Epithelial cell of prostate (primary cell): ENCODE measurements at places on chromosomes 3 and 15.

GRCh38 chr15:90807074-90807785 lies 61.2 kb upstream of the FURIN start:
- DNase-seq, result no peak

DNA sequence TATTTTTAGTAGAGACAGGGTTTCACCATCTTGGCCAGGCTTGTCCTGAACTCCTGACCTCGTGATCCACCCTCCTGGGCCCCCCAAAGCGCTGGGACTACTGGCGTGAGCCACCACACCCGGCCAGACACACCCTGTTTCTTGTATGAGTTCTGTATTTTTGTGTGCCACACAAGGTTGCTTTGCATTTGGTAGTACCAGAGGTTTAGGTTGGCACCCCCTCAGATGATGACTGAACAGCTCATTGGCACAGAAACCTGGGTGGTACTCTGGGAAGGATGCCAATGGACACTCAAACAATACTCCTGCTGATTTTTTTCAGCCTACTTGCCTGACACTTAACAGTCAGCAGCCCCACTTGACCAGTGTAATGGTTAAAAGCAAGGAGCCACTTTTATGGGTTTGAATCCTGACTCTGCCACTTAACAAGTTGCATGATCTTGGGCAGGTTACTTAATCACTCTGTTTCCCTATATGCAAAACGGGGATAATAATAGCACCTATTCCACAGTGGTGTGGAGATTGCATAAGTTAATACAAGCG lies 39.2 kb upstream of the BCL2A1 start:
- DNase-seq, result no peak

DNA sequence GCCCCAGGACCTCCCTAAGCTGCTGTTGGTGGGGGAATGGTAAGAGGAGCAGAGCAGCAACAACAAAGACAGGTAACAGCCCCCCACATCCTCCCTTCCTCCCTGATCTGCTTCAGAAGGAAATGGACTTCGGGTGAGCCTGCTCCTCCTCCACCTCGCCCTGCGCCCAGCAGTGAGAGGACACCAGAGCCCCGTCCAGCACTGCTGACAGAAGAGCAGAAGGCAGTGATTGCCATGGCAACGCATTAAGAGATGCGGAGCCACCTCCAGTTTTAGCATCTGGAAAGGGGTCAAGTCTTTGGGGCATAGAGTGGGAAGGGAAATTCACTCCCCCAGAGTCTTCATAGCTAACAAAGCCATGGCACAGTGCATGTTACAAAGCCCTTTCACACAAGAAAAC lies 77.6 kb upstream of the HRH1 start:
- no peak for DNase-seq

DNA sequence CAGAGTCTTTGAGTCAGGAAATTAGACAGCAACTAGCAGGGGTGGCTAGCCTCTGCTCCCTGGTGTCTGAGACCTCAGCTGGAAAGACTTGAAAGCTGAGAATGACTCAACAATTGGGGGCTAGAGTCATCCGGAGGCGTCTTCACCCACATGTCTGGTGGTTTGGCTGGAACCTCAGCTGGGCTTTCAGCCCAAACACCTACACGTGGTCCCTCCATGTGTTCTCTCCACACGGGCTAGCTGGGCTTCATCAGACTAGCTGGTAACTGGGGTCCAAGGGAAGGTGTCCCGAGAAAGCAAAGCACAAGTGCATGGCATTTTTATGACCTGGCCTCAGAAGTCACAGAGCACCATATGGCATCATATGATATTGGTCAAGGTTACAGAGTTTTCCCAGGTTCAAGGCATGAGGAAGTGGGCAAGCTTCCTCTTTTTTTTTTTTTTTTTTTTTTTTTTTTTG lies 19.9 kb upstream of the ABHD2 start:
- DNase-seq, result peak; percentile 78

DNA sequence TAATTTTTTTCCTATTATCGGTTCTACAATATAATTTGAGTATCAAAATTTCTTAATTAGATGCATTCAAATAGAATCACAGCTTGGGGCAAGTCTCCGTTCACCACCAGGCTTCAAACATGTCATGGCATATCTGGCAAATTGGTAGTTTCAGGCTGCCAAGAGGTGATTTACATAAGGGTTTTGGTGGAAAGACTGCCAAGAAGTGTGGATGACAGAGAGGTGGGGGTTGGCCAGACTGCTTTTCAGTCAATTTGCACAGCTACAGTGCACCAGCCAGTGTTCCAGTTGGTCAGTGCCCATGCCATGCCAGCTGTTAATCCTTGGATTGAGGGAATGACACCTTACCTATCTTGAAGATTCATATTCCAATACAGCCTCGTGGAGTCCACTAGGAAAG lies 8.4 kb upstream of the GSK3B start:
- DNase-seq, result peak; percentile 88

DNA sequence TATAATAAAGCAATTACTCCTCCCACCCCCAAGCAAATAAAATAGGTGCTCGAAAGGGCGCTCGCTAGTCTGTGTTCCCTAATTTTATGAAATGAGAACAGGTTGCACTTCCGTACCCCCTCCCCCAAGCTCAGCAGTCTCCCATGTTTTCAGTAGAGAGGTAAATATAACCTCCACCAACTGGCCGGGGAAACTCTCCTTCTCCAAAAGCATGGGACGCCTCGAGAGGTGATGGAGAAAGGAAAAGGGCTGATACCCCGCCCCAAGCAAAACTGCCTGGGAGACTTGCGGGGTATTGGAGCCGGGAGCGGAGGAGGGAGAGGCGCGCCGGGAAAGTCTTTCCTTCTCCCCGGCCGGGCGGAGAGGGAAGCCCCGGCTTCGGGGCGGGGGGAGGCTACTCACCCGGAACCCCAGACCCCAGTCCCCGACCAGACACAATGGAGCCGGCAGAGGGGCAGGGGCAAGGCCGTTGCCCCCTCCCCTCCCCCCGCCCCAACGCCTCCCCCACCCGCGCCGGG lies 605 bp downstream of the DCUN1D1 start:
- DNase-seq, result no peak

DNA sequence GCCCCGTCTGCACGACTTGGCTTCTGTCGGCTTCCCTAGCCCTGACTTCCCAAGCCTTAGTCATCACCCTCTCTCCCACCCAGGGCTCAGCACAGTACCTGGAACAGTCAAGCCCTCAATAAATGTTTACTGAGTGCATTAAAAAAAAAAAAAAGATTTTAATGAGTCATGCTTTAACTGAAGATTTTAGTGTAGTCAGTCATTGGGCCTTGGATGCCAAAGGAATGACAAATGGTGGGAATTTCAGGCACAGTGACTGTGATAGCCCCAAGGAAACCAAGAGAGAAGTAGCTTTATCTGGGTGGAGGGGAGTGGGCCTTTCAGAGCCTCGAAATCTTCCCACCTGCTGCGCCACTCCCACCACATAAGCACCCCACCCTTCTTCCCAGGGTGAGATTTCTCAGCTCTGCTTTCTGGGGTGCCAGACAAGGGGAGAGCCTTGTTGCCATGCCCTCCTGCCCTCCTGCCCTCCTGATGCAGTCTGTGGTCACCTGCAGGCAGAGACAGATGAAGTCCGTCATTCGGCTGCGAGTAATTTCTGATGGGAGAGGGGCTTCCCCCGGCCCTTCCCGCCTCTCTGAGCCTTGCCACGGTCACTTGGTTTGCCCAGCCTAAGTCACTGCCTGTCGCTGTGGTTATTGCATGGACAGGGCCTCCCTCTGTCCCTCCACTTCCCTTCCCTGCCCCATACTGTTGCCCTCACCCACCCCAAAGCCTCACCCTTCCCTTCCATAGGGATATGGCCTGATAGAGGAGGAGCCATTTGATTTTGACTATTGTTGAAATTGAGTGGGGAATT lies 41.8 kb downstream of the SMAD3 start:
- DNase-seq, result peak; percentile 94

DNA sequence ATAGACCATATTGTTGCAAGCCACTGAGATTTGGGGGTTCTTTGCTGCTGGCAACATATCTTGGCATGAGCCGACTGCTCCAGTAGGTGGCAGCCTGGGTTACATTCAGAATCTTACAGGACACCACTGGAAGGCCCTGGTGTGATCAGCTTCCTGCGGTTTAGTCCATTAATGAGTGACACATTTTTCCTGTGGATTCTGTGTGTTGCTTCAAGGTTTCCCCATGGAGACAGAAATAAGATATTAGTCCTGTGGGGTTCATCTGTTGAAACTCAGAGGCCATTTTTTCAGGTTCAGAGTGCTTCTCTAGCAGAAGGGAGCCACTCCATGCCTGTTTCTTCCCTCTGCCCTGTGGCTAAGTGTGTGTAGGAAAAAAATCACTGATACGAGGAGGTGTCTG lies 116.2 kb downstream of the MFSD1 start:
- DNase-seq, result no peak

DNA sequence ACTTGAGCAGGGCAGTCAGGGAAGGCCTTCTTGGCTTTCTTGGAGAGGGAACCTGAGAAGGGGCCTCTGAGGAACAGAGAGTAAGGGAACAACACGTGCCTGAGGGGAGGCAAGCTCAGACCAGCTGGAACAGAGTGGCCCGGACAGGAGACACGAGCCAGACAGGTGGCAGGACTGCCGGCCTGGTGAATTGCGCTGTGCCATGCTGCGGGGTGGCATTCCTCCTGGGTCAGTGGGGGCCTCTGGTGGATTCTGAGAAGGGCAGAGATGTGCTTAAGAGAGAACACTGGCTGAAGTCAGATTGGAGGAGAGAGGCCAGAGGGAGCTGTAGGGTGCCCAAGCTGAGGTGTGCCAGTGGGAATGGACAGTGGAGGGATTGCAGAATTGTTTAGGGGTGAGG lies 4.9 kb downstream of the CHAC1 start:
- DNase-seq, result no peak

- no peak for DNase-seq
Measured at GRCh38 chr3:48320996-48321395, 12.5 kb downstream of the SPINK8 start.

- no peak for DNase-seq
Measured at GRCh38 chr3:154657218-154657617, 227.2 kb upstream of the GPR149 start.

DNA sequence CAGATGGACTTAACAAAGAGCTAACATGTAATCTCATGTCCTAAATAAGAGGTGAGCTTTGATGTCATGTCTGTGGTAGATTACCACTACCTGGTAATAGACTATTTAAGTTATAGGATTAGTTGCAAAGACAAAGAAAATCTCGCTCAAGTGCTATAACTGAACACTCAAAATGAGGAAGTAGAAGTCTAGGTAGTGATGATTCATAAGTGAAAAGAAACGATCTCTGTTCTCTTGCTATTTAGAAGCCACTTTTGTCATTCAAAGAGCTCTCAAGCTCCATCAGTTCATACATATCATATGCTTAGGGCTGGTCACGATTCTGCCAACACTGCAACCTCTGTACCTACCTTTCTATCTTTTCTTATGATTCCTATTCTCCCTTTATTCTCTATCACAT lies 110.9 kb downstream of the EDEM1 start:
- no peak for DNase-seq

DNA sequence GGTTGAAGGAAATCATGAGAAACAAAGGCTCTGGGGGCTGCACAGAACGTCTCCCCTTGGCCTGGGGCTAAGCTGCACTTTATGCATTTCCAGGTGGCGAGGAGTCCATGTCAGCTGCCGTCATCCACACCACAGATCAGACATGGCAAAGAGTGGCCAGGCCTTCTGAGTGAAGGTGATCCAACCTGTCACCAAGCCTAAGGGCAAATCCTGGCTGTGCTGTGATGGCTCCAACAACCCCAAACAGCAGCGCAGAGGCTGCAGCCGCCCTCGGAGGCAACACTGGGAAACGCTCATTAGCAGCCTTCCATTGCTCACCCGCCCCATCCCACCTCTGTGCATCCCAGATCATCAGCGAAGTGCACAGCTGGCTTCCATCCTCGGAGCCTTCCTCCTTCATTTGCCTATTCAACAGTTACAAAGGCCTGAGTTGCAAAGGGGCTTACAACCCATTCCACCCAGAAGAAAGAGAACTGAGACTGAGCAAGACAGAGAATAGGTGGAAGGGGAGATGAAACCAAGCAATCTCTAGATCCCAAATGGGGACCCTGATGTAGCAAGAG lies 55.7 kb downstream of the SRGAP3 start:
- DNase-seq, result no peak

DNA sequence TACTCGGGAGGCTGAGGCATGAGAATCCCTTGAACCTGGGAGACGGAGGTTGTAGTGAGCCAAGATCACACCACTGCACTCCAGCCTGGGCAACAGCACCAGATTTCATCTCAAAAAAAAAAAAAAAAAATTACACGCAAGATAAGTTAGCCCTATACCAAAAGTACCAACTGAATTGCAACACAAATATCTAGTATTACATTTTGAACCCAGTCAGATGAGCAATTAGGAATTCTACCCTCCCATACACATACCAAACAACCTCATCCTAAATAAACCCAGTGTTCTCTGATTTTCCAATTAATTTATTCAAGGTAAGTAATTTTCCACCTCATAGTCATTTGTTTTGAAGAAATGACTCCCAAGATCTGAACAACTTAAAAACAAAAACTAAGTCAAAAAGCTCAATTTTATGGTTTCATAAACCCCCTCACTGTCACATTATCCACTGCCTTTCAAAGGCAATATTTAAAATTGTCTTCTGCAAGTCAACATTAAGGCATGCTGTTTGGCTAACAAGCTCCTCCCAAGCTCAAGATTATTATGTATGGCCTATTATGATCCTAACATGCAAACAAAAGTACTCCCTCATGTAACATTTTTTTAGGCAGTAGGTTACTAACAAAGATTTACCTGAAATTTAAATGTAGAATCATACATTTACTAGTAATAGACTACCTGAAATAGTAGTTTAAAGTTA lies 4.5 kb downstream of the RAF1 start:
- DNase-seq, result no peak

- DNase-seq, result peak; percentile 14
Measured at GRCh38 chr3:71896751-71897150, 111.8 kb upstream of the PROK2 start.

GRCh38 chr3:6803619-6804018 lies 57.3 kb upstream of the GRM7 start:
- DNase-seq, result no peak

DNA sequence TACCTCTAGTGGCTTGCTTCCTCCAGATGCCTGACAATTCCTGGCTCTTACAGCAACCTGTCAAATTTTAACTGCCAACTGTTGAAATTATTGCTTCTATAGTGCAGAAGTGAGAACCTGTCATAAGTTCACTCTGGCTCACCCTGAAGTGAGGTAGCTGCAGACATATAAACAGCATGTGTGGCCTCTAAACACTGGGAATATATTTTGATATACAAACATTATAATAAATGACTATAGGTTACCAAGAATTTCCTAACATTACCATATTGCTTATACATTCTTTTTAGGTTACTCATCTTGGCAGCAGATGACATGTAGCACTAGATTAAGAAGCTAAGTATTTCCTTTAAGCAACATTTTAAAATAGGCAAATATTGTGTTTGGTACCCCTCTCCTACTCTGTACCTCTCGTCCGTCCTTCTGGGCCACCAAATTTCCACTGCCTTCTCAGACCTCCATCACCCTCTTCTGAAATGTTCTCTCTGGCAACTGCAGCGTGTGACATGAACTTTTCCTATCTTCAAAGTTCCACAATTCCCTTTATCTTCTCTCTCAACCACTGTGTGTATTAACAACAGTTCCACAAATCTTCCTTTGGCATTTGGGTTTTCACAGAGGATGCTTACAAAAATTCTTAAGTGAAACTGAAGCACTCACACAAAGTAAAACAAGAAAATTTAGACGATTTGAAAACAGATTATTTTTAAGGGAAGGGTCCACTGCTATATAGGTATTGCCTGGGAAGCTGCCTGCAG lies 15.3 kb upstream of the XXYLT1 start:
- no peak for DNase-seq

GRCh38 chr3:191246630-191247029 lies 47.6 kb downstream of the OSTN start:
- peak; percentile 41 for DNase-seq
